ENCODE measurements at places on chromosomes 1 and 21.
A peak's percentile ranks its signal among the peaks of the same experiment; 100 is the strongest.

- peak; percentile 91 for DNase-seq
These were observed 33.2 kb upstream of the BTG2 start for GRCh38 chr1:203271962-203272632.

GRCh38 chr1:218930472-218931241, 243.0 kb upstream of the LYPLAL1 start:
- DNase-seq: no peak

GRCh38 chr1:180503280-180503862, 994 bp upstream of the ACBD6 start:
- peak; percentile 41 for DNase-seq

- no peak for DNase-seq
These were observed 6.3 kb downstream of the SLAMF1 start for GRCh38 chr1:160640359-160641123.

GRCh38 chr21:31449921-31450535, 106.0 kb upstream of the TIAM1 start:
- no peak for DNase-seq

- DNase-seq: no peak
These were observed 16.9 kb downstream of the MTF2 start for GRCh38 chr1:93095804-93096585.

DNA sequence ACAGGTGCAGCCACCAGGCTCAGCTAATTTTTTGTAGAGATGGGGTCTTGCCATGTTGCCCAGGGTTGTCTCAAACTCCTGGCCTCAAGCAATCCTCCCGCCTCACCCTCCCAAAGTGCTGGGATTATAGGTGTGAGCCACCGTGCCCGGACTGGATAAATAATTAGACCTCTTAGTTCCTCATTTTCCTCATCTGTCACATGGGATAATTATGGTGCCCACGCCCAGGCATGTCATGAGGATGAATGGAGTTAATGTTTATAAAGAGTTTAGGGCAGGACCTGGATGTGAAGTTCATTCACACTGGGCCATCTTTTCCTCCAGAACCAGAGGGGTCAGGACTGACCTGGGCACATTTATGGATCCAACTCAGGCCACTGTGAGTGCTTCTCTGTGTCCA, 23.7 kb downstream of the PADI3 start:
- peak; percentile 56 for DNase-seq

DNA sequence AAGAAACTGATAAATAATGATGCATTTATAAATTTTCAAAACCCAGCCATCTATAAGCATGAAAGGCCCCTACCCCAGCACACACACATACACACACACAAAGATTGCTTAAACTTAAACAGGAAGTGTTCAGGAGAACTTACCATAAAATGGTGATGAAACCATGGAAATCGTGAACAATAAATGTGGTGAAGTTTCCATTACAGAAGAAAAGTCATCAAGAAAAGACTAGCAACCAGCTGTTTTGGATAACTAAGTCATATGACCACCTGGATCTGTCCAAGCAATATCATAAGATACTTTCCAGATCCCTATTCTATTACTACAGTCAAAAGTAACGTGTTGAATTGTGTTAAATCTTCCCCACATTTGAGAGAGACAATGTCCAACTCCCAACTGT, 24.1 kb downstream of the RGS5 start:
- no peak for DNase-seq

DNA sequence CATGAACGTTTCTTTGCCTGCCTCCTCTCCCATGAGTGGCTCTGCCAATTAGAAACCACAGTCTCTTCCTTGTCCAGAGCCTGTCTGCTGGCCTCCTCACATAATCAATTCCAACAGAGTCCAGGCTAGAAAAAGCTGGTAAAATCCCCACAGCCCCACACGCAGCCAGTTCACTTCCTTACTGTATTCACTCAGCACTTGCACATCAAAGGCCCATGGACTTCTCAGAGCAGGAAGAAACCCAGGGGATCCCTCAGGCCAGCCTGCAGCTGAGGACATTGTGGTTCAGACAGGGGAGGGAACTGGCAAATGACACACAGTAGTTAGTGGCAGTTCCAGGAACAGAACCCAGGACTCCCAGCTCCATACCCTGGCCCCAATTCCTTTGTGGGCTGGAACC, 171.6 kb upstream of the EDN2 start:
- no peak for DNase-seq

DNA sequence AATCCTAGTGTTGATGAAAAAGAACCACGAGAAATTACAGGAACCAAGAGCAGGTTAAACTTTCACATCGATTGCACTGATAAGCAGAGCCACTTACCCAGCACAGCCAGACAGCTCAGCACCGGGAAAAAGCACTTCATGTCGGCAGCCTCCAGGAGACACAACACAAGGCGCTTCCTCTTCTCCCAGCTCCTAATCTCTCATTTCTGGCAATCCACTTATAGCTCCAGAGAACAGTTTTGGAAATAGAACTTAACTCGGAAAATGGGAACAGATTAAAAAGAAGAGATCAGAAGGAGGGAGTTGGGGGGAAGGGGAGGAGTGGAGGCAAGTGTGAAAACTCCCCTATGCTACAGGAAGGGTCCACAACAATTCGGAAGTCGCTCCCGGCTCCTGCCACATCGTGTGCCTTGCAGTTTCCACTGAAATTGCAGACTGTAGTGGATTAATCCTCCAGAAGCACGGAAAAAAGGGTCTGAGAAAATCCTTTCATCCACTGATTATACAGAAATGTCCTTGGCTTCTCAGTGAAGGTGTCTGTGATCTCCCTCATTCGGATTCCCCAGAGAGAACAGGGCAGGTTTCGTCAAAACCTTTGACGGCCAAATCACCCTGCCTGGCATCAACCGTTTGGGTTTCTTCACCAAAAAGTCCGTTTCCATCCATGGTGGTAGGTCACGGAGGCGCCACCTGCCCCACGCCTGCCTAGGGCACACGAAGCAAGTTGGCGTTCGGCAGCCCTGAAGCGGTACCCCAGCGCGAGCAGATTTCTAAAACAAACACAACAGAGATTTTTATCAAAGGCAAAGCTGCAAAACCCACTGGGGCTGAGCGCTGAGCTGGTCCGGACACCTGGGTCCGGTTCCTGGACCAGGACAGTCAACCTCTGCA, 1.1 kb downstream of the IGSF3 start:
- DNase-seq: peak; percentile 56

DNA sequence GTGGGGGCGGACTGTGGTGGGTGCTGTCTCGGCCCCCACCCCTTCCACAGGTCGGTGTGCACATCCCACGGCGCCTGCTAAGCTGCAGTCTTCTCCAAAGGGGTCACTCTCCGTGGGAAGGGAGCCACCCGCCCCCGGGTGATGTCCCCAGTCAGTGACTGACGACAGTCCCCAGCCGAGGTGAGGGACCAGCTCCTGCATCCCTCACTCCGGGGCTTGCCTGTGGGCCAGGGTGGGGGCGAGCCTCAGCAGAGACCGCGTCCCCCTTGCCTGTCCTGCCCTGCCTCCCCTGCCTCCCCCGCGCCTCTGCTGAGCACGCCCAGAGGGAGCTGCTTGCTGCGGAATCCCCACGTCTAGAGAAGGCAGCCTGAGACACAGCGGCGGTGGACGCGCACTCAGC, 35.9 kb upstream of the PDE9A start:
- no peak for DNase-seq

DNA sequence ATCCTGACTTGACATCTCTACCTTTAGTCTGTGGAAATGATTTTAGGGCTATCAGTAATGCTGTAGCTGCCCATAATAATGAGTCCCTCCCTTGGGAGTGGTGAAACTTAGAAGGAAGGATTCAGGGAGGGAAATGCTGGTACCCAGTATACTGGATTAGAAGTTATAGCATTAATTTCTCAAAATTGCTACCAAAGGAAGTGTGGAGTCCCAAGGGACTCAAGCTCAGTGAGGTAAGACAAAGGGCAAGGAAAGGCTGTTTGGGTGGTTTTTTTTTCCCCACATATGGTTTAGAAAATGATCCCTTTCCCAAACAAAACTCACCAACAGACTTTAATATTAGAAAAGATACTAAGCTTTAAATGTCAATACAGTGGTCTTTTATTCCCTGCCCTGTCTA, 99.9 kb downstream of the CD247 start:
- peak; percentile 63 for DNase-seq

DNA sequence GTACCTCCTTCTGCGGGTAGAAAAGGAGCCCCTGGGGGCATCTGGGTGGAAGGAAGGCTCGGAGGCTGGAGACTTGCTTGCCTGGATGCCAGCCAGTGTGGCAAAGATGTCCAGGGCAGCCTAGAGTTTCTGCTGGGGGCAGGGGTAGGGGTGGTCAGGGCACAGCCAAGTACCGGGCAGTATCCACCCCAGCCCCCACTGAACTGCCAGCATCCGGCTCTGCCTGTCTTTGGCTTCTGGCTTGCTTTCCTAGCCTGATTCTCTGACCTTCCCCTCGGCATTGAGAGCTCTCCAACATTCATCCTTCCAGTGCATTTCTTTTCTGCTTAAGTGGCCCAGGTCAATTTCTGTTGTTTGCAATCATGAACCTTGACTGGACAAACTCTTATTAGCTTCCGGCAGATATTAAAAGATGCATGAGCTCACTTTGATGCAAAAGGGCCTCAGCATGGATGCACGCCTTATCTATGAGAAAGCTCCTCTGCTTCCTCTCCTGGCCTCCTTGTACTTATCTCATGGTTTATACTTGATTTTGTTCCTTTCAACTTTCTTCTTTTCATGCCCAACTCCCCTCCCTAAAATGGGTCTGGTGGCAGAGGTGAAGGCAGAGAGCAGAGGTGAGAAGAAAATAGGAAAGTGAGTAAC, 116.9 kb downstream of the HLCS start:
- DNase-seq: peak; percentile 62

GRCh38 chr1:27399251-27400025, 7.0 kb downstream of the GPR3 start:
- peak; percentile 73 for DNase-seq

- DNase-seq: no peak
These were observed 1536.2 kb downstream of the PLA2G4A start for GRCh38 chr1:188364927-188365449.

- no peak for DNase-seq
These were observed 2.5 kb upstream of the TBX15 start for GRCh38 chr1:118990513-118991152.

DNA sequence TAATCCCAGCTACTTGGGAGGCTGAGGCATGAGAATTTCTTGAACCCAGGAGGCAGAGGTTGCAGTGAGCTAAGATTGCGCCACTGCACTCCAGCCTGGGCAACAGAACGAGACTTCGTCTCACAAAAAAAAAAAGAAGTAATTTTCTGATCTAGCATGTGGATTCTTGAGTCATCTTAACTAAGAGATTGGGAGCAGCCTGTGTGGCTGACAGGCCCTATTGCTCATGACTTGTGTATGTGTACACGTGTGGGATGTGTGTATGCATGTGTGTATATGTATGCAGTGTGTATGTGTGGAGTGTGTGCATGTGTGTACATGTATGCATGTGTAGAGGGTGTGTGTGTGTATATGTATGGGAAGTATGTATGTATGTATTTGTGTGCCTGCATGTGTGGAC, 29.5 kb downstream of the DOP1B start:
- no peak for DNase-seq

GRCh38 chr1:68600049-68600661, 103.3 kb upstream of the DEPDC1 start:
- DNase-seq: peak; percentile 68

DNA sequence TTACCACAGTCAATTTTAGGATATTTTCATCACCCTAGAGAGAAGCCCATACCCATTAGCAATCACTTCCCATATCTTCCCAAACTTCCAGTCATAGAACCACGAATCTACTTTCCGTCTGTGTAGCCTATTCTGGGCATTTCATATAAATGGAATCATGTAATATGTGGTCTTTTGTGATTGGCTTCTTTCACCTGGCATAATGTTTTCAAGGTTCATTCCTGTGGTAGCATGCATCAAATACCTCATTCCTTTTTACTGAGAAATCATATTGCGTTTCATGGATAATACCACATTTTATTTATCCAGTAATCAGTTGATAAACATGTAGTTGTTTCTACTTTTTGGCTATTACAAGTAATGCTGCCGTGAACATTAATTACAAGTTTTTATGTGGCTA, 21.5 kb downstream of the DESI2 start:
- no peak for DNase-seq

DNA sequence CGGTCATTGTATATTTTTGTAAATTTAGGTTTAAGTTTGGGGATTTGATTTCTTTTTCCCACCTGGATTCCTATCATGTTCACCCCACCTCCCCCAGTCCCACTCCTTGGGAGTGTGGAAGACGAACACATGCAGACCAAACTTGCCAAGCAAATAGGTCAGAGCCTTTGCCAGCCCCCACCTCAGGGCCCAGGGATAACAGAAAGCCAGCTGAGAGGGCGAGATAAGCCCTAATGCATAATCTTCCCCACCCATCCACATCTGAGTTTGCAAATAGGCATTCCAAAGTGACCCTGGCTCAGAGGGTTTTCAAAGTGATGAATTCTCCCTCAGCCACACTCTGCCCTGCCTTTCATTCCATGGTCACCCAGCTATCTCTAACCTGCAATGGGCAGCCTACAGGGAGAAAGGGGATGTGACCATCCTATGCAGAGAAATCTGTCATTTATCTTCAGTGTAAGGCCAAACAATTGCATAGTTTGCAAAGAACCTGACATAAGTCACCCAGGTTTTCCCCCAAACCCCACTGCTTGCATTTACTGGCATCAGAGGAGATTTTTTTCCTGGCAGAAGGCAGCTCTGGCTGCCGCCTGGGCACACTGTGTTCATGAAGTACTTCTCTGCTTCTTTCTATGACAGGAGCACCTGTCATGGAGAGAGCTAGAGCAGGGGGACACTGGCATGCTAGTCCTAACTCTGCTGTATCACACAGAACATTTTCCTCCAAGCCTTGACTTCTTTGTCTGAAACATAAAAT, 69.0 kb upstream of the NFIA start:
- DNase-seq: no peak

GRCh38 chr1:162219461-162219860, 150.0 kb downstream of the NOS1AP start:
- DNase-seq: peak; percentile 95

- DNase-seq: peak; percentile 92
These were observed 14.4 kb downstream of the CDK18 start for GRCh38 chr1:205518661-205519540.

- DNase-seq: peak; percentile 31
These were observed 264.6 kb downstream of the HHIPL2 start for GRCh38 chr1:222283147-222283768.

DNA sequence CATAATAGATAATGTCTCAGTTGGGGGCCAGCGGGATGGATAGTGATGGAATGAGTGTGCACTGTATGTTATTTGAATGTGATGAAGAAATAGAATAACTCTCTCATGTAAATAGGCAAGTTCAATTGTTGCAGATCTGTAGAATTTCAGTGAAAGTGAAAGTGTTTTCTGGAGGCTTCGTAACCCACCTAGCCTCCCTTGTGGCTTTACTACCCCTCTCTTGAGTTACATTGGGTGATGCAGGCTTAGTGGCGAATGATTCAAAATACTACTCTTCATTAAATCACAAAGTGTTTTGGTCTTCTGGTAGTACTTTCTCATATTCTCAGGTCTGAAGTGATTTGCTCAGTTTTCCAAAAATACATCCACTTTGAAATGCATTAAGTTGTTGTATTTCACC, 411.9 kb downstream of the ZP4 start:
- DNase-seq: no peak

- no peak for DNase-seq
These were observed 42.4 kb downstream of the SLC66A1 start for GRCh38 chr1:19354531-19354981.

GRCh38 chr1:221812905-221813597, 71.2 kb upstream of the DUSP10 start:
- no peak for DNase-seq

Data from NCI-H69 (cell line).